ENCODE measurements at places on chromosomes 5 and 9. TPM values are rescaled to one million over a fixed set of nuclear protein-coding genes. Genes with fewer than 3 reads are reported as not detected.

Gene TXNDC8
- total RNA-seq, result not detected

Gene ASPN
- total RNA-seq, result 11.2 TPM

Gene ARHGAP26
- total RNA-seq, result 10.9 TPM

Gene RANBP17
- 7.2 TPM for total RNA-seq

Gene RNF38
- total RNA-seq, result 7.6 TPM

Gene SHC3
- total RNA-seq, result 20.9 TPM

All from bronchial smooth muscle cell (primary cell).